Natural killer cell (primary cell): ENCODE measurements at places on chromosomes 6 and 20.

DNA sequence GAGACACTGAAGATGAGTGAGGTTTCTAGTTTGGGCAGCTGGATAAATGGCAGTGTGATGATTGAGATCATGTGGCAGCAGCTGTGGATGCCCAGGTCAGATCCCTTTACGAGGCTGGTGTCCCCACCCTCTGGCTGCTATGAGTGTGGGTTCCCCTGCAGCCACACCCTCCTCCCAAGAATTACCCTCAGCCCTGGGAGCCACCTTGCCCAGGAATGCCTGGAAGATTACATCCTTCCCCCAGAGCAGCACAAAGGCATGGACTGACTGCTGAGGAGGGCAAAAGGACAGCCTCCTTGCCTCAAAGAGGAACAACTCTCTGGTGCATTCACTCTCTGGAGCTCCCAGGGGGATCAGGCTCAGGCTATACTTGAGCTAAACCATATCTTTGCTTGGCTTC, 15.0 kb upstream of the PKHD1 start:
- no peak for DNase-seq

- no peak for DNase-seq
Measured at GRCh38 chr6:166726201-166726600, 99.2 kb upstream of the RPS6KA2 start.

DNA sequence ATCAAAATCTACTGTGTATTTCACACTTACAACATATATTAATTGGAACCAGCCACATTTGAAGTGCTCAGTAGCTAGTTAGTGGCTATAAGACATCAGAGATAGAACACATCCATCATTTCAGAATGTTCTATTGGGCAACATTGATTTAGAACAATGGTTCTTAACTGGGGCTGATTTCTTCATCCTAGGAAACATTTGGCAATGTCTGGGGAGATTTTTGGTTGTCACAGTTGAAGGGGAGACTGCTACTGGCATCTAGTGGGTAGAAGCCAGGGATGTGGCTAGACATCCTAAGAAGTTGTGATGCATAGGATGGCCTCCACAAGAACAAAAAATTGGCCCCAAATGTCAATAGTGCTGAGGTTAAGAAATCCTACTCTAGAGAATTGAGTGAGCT, 132.5 kb downstream of the OLIG3 start:
- DNase-seq: no peak

DNA sequence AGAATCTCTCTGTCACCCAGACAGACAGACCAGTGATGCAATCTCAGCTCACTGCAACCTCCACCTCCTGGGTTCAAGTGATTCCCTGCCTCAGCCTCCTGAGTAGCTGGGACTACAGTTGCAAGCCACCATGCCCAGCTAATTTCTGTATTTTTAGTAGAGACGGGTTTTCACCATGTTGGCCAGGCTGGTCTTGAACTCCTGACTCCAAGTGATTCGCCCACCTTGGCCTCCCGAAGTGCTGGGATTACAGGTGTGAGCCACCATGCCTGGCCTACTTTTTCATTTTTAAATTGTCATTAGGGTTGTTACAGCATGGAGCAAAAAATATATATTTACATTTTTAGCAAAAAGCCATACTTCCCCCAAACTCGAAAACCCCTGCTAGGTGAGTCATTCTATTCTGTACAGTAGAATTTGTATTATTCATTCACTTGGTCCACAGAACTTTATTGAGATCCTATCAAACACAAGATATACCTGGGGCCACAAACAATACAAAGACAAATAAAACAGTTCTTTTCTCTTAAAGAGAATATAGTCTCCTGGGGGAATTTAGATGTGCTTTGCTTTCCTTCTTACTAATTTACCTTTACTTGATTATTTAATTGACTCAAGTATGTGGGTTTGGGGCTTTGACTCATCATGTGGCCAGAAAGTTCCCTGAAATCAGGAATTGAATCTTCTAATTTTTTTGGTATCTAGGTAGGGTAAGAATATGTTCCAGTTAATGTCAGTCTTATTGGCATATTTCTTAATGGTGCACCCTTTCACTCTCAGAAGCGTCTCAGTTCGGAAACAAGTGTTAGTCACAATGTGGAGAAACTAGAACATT, 16.6 kb upstream of the CCND3 start:
- no peak for DNase-seq

GRCh38 chr6:82704045-82704444, 340.4 kb downstream of the TPBG start:
- DNase-seq: no peak

DNA sequence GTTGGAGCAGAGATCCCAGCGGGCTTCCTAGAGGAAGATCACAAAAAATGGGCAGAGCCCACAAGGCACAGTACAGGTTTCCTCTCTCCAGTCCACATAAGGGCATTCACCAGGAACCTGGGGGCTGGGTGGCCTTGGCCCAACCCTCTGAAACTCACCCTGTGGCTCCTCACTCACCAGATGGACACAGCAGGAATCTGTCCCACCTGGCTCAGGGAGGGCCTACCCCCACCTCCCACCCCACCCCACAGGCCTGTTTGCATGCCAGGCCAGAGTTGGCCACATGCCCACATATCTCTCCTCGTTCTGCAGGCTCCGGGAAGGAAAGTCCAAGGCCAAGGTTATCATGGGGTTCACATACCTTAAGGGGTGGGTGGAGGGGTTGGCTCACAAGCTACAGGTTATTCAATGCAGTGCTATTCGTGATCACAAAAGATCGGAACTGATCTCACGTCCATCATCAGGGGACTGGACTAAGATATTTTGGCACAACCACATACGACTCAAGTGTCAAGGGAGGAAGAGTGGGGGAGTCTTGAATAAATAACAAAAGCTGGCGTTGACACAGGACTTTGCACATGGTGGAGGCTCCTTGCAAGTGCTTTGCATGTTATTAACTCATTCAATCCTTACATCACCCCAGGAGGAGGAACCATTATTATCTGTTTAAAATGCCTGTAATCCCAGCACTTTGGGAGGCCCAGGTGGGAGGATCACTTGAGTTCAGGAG, 13.0 kb downstream of the RIPOR3 start:
- DNase-seq: no peak

GRCh38 chr6:144330017-144330987, 45.2 kb downstream of the UTRN start:
- DNase-seq: no peak

DNA sequence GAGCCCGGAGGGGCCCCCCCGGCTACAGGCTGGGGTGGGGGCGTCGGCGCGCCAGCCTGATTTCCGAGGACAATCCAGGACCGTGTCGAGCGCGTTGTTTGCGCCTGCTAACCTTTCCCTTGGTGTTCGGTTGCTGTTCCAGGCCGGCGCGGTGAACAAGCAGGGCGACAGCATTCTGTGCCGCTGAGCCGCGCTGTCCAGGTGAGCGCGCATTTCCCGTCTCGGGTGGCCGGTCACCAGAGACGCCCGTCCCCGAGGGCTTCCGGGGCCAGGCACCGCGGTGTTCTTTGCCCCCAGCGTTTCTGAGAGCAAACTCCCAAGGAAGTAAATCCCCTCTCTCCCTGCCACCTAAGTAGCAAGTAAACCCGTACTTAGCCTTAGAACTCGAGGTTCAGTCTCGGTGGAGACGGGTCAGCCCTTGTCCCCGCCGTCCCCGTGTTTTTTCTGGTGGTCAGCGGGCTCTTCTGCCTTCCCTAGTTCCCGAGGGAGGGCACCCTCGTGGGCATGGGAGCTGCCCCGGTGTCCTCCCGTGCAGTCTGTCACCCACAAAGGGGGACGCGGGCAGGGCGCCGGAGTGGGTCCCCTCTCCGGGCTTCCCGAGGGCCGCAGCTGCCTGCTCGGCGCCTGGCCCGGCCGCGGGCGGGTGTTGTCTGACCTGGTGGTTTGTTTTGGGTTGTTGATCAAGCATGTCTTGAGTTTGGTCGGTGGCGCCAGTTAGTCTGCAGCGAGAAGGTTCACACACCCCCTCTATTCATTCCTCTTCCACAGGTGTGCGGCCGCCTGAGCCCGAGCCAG, 1.5 kb downstream of the ID4 start:
- DNase-seq: no peak

GRCh38 chr6:24855395-24856245, 56.9 kb upstream of the ARMH2 start:
- DNase-seq: peak; percentile 92

DNA sequence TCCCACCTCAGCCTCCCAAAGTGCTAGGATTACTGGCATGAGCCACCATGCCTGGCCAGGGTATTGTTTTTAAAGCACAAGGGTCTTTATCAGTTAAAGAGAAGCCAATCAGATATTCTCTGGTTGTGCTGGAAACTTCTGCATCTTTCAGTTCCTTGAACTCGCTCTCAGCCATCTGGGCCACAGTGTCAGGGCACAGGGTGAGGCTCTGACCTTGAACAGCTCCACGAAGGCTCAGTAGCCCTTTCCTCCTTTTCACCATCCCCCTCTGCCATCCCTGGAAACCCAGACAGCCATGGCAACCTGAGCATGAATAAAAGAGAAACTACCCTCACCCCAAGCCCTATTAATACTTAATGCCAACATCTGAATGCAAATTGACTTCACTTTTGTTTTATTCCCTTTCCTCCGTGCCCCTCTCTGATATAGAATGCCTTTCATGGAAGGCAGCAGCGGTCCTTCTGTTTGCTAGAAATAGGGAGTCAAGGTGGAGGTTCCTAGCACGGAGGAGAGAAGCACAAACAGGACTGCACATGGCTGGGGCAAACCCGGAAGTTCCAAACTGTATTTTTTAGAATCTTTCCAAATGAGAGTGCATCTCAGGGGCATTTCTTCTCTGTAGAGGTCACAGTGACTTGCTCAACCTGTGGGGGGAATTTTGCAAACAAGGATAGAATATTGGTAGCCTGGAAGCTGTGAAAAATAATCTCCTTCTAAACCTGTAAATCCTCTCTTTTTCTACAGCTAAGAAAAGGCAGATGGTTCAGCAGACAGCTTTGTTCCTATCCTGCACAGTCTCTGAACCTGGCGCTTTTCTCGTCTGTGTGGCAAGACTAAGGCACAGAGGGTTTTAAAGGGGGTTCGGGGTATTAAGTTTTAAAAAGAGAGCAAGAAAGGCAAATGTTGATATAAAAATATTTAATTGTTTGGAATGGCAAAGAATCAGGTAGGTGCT, 176.4 kb upstream of the RREB1 start:
- DNase-seq: no peak

GRCh38 chr6:38797391-38797790, 82.3 kb downstream of the DNAH8 start:
- DNase-seq: no peak

GRCh38 chr6:118931436-118931835, 3.5 kb downstream of the MCM9 start:
- DNase-seq: no peak

GRCh38 chr20:64063389-64064144, 569 bp downstream of the TCEA2 start:
- DNase-seq: peak; percentile 25

DNA sequence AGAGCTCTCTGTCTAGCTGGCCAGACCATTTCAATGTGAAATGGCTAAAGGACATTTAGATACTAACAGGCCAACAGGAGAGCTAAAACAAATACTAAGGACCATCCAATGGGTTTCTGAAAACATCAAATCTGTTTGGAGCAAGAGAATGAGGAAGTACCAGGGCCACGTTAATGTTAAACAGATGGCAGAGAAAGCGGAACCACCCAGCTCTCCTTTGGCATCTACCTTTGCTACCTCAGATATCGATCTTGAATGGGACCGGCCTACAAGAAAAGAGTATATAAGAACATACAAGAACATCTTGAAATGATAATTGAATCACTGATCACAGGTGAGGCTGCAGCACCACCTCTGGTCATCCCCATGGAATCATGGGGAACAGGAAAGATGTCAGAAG, 31.8 kb downstream of the KCNK5 start:
- DNase-seq: no peak

GRCh38 chr6:11430036-11430435, 107.5 kb upstream of the TMEM170B start:
- no peak for DNase-seq

DNA sequence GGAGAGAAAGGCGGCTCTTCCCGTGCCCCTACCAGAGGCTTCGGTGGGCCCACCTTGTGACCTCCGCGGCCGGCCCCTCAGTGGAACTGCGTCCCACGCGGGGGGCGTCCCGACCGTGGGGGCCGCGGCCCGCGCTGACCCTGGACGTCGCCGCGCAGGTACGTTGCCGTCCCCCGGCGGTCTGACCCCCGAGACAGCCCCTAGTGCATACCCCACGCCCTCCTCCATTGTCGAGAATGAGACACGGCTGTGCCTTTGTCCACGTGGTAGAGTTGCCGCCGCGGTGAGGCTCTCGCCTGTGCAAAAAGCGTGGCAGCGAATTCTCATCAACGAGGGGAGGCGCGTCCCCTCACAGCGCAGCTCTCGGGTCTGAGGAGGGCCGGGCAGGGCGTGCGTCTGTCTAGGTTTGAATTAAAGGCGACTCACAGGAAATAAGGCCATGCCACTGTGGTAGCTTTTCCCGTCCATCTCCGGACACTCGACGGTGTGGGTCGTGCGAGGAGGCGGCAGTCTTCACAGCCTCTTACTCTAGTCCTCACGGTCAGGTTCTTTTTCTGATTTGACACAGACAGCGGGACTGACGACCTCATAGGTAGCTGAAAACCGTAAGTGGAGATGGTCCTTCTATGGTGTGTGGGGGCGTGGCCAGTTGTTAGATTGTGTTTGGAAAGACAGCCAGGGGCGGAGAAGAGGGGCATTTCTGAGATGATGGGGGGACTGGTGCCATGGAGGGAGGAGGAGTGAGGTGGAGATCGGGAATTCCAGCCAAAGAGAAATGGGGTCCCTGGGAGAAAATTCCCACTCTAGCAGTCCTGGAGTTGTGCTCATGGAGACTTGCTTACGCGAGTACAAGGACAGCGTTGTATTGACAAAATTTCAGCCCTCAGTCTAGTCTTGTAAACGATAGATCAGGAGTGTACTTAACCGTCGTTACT, 580 bp downstream of the NXT1 start:
- DNase-seq: no peak

DNA sequence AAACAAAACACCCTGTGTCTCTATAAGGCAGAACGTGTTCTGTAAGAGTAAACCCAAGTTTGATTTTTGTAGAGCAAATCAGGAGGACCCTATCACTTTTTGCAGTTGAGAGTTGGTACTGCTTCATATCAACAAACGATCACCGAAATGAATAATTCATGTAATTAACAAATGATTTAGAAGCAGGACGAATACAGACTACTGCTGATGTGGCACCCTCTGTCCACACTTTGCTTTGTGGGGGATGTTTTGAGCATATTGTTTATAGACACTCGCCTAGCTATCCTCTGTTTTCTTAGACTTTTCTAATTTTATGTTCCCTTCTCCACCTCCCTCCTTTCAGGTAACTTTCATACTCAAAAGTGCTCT, 1.5 kb downstream of the CD2AP start:
- no peak for DNase-seq
